ENCODE measurements at places on chromosomes 13 and 19. TPM values are rescaled to one million over a fixed set of nuclear protein-coding genes. Genes with fewer than 3 reads are reported as not detected.

DNA sequence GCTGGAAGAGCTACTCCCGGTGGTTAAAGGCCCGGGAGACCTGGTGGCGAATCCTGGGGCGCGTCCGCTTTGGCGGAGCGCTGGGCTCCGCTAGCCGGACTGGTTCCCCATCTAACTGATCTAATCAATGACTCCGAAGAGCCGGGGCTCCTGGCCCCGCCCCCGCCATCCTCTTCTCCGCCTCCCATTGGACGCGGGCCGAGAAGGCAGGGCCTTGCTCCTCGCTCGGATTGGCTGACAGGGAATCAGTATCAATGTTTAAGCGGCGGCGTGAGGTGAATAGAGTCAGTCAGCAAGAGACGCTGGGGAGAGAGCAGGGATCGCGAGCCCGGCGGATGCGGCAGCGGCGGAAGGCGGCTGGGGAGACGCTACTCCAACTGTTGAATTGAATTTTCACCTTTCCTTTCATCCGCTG, 1.7 kb upstream of the PCDH17 start:
- DNase-seq = peak; percentile 95

- DNase-seq = no peak
Measured at GRCh38 chr13:68390987-68391386, 1160.9 kb upstream of the PCDH9 start.

- no peak for DNase-seq
Measured at GRCh38 chr13:74674720-74675119, 540.5 kb upstream of the KLF12 start.

DNA sequence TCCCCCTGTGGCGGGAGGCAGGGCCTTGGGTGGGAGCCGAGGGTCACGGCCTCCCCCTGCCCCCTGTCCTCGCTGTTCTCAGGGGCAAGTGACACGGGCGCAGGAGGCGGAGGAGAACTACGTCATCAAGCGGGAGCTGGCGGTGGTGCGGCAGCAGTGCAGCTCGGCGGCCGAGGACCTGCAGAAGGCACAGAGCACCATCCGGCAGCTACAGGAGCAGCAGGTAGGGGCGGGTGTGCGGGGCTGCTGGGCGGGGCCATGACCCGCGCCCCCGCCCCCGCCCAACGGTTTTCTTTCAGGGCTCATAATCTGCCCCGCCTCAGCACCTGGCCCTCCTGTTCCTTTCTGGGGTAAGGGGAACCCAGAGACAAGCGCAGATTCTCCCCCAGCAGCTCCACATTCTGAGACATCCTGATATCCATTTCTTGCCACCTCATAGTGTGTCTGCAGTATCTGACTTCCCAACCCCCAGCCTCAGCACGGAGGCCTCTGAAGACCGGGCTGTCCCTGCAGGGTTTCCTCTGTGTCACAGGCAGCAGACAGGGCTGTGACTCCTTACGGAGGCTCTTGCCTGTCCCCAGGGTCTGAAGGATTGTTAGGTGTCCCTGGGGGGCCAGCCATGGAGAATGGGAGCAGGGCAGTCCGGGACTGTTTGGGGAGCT, 15.9 kb downstream of the PRR36 start:
- DNase-seq = no peak

- no peak for DNase-seq
Measured at GRCh38 chr13:36550177-36550576, 117.9 kb downstream of the CCNA1 start.

BRCA2 gene
- polyA plus RNA-seq = 1.6 TPM

GRCh38 chr13:108526286-108526685, 103.1 kb upstream of the MYO16 start:
- DNase-seq = no peak

RASIP1 gene
- 0.41 TPM for polyA plus RNA-seq

DNA sequence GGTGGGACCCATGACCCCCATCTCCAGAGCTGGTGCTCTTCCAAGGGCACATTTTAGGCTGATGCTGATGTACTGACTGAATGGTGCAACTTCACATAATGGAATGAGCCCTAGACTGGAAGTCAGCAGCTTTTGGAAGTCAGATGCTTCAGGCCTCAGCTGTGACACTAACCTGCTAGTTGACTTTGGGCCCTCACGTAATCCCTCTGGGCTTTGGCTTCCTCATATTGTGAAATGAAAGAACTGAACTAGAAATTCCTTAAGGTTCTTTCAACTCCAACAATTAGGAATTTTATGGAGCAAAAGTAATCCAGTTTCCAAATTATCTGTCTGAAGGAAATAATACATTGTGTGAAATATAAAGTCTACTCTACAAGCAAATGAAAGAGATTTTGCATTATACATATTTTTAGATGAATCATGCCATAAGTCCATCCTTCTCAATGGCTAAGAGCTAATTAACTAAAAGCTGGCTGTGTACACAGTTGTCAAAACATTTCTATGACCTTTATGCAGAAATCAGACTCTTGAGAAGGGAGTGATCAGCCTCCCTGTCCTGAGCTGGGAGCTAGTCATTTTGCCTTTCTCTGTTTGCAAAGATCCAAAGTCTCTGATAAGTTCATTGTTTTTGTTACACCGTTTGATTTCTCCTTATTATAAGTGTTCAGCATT, 204.2 kb downstream of the DCLK1 start:
- no peak for DNase-seq

DNA sequence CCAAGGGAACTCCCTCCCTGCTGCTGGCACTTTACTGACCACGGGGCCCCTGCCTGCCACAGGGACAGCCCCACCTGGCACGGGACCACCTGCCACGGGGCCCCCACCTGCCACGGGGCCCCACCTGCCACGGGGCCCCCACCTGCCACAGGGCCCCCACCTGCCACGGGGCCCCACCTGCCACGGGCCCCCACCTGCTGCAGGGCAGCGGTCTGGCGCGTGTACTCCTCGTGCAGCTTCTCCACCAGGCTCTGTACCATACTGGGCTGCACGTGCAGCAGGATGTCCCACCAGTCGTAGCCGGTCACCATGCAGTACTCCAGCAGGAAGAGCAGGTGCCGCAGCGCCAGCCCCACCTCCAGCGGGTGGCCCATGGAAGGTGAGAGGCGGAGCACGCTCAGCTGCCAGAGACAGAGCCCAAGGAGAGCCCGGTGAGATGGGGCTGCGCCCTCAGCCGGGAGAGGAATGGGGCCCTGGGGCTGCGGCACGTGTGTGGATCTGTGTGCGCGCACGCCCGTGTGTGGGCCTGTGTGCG, 16.1 kb downstream of the MED16 start:
- DNase-seq = no peak

GRCh38 chr19:6340493-6341201, 7.2 kb upstream of the ACER1 start:
- DNase-seq = no peak

GRCh38 chr13:108786456-108787200, 157.2 kb downstream of the MYO16 start:
- no peak for DNase-seq

GRCh38 chr13:47865883-47866282, 135.2 kb downstream of the SUCLA2 start:
- no peak for DNase-seq

GRCh38 chr13:63948045-63948444, 2532.4 kb upstream of the PCDH20 start:
- DNase-seq = no peak

DNA sequence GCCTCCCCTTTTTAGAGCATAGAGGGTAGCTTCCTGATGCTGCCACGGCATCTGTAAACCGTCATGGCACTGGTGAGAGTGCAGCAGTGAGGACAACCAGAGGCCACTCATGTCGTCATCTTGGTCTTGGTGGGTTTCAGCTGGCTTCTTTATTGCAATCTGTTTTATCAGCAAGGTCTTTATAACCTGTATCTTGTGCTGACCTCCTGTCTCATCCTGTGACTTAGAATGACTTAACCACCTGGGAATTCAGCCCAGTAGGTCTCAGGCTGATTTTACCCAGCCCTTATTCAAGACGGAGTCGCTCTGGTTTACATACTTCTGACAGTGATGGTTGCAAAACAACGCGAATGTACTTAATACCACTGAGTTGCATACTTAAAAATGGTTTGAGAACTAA, 14.4 kb upstream of the FBN3 start:
- no peak for DNase-seq

KIR2DL1 gene
- not detected for polyA plus RNA-seq

GRCh38 chr19:51511353-51511752, 9.8 kb upstream of the SIGLEC12 start:
- peak; percentile 27 for DNase-seq

DNA sequence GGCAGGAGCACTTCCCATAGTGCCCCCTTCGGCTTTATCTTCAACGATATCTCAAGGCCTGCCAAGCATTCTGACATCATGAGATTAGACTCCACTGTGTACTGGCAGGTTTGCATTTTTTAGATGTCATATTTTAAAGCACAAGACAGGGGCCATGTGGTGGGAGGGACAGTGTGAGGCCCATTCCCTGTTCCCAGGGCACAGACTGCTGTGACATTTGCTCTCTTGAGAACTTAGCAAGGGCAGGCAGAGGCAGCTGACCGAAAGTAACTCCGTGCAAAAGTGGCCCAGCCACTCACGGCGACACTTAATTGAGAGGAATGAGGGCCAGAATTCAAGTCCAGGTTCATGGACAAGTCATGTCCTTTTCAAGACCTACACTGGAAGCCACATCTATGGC, 201.8 kb downstream of the COL4A1 start:
- no peak for DNase-seq

SPACA6 gene
- 15.8 TPM for polyA plus RNA-seq

DNA sequence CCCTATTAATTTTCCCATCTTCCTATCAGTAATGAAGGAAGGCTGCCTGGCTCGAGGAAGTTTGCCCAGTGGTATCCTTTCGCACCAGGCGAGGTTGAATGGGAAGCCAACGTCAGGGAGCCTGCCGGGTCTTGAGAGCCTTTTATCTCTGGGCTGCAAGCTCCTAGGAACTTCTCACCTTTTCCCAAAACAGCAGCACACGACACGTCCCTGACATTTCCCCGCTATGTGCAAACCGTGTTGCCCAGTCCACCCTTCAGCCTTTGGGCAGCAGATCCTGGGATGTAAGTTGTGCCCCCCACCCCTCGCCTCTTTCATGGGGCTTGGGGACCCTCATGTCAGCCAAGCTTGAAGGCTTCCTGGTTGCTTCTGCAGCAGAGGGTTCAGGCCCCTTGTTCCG, 179.1 kb downstream of the ZNF536 start:
- no peak for DNase-seq

DNA sequence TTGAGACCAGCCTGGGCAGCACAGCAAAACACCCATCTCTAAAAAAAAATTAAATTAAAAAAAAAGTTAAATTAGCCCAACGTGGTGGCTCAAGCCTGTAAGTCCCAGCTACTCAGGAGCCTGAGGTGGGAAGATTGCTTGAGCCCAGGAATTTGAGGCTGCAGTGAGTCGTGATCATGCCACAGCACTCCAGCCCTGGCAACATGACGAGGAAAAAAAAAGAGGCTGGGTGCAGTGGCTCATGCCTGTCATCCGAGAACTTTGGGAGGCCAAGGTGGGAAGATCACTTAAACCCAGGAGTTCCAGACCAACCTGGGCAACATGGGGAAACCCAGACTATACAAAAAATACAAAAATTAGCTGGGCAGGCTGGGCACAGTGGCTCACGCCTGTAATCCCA, 2.2 kb upstream of the TMEM161A start:
- DNase-seq = no peak

- DNase-seq = peak; percentile 70
Measured at GRCh38 chr13:107211073-107211472, 643.1 kb upstream of the ARGLU1 start.

GRCh38 chr13:113753171-113753570, 5.9 kb upstream of the TMEM255B start:
- no peak for DNase-seq

EDNRB gene
- not detected for polyA plus RNA-seq

- no peak for DNase-seq
Measured at GRCh38 chr13:95441326-95441725, 111.2 kb upstream of the CLDN10 start.

DNA sequence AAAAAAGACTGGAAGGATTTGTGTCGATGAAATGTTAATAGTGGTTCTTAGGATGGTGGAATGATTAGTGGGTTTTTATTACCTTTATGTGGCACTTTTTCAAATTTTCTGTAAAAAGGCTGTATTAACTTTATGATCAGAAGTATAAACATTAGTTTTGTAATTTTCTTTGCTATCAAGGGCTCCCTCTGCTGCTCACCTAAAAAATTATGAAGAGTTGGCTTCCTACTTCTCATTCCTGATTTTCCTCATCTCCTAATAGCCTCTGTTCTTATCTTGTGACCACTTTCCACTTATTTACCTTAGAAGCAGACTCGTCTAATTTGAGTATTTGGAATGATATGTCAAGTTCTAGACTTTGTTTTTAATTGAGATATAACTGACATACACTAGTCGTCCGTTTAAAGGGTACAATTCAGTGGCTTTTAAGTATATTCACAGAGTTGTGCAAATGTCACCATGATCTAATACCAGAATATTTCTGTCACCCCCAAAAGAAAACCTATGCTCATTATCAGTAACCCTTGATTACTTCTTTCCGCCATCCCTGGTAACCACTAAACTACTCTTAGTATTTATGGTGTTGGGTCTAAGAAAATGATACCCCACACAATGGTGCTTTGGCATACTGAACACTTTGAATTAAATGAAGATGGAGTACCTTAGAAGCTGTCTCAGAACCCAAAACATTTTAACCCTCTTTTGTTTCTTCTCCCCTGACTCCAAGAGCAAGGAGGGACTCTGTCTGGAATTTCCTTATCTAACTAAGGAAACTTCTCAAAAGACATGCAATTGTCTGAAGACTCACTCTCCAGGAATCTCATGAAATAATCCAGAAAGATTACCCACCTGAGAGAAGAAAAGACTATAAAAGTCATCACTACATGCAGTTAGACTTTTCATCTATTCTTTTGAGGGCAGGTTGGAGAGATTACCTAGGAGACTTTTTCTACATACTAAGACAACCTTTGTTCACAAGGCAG, 311.3 kb downstream of the DLEU7 start:
- peak; percentile 17 for DNase-seq

GDF15 gene
- 129 TPM for polyA plus RNA-seq

GRCh38 chr19:33468361-33469170, 53.0 kb downstream of the PEPD start:
- no peak for DNase-seq

DNA sequence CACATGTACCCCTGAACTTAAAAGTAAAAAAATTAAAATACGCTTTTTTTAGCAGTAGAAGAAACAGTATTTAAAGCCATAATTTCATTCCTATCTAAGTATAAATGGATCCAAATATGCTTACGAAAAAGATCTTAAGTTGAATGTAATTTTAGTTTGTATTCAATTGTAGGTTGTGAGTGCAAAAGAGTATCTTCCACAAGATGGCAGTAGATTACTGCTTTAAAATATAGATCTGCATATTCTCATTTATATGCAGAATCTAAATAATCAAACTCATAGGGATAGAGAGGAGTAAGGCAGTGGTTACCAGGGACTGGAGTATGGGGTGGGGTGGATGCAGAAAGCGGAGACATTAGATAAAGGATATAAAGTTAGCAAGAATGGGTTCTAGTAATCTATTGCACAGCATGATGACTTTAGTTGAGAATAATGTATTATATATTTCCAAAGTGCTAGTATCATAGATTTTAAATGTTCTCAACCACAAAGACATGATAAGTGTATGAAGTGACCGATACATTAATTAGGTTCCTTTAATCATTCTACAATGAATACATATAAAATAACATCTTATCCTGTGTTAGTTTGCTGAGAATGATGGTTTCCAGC, 14.2 kb downstream of the OR7A17 start:
- peak; percentile 3 for DNase-seq

S1PR2 gene
- polyA plus RNA-seq = 3.8 TPM

ZNF90 gene
- 1.5 TPM for polyA plus RNA-seq
